GM23338 (cell line): ENCODE measurements at places on chromosomes 7 and 10.
A peak's percentile ranks its signal among the peaks of the same experiment; 100 is the strongest.

GRCh38 chr10:25159591-25159990 lies 15.2 kb upstream of the GPR158 start:
- no peak for DNase-seq

- peak; percentile 56 for DNase-seq
Measured at GRCh38 chr7:140297192-140297591, 101.1 kb downstream of the SLC37A3 start.

GRCh38 chr10:128247576-128247975 lies 121.4 kb upstream of the MKI67 start:
- DNase-seq = no peak

DNA sequence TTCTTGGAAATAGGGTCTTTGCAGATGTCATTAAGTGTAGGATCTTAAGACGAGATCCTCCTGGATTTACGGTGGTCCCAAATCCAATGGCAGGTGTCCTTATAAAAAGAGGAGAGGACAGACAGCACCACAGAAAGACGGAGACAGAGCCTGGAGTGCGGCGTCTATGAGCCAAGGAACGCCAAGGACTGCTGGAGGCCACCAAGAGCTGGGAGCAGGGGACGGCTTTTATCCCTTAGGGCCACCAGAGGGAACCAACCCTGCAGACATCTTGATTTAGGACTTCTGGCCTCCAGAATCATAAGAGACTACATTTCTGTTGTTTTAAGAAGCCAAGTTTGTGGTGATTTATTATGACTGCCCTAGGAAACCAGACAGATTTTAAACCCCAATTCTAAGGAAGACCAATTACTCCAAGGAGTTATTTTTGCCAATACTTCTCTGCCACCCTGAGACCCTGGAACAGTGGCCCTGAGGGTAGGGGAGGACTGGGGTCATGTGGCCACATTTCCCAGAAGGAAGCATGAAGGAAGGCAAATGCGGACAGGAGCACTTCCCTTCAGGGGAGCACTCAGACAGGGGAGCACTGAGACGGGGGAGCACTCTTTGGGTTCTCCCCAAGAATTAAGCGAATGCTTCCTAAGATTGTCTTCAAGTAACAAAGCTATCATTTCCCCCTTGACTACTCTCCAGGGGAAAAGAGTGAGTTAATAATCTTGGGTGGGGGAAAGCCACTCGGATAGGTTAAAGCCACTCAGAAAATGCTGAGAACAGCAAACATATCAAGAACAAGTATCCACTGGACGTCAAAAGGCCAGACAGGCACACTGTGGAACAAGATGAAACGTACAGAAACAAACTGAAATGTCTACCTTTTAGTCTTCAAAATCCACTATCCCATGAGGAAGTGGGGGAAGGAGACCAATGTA lies 67.5 kb downstream of the CHST15 start:
- peak; percentile 25 for DNase-seq

DNA sequence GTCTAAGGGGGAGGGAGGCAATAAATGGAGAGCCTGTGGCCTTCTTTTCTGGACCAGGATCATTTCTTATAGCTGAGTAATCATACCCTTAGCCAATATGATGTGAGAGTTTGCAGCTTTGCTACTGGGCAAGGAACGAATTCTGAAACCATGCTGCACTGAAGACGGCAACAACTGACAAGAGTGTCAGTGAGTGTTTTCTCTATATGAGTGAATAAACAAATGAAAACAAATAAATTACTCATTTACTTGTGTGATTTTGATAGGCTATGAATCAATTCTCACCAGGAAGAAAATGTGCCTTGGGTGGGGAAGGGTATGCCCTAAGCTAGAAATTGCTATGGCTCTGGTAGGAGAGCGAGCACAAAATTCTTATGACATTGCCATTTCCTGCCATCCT lies 79.4 kb upstream of the LRRN3 start:
- no peak for DNase-seq

GRCh38 chr10:104139221-104139620 lies 17.2 kb downstream of the SFR1 start:
- DNase-seq = peak; percentile 48

- no peak for DNase-seq
Measured at GRCh38 chr10:23200997-23201652, 9.0 kb downstream of the PTF1A start.

GRCh38 chr10:32180390-32181280 lies 124.4 kb upstream of the KIF5B start:
- no peak for DNase-seq

DNA sequence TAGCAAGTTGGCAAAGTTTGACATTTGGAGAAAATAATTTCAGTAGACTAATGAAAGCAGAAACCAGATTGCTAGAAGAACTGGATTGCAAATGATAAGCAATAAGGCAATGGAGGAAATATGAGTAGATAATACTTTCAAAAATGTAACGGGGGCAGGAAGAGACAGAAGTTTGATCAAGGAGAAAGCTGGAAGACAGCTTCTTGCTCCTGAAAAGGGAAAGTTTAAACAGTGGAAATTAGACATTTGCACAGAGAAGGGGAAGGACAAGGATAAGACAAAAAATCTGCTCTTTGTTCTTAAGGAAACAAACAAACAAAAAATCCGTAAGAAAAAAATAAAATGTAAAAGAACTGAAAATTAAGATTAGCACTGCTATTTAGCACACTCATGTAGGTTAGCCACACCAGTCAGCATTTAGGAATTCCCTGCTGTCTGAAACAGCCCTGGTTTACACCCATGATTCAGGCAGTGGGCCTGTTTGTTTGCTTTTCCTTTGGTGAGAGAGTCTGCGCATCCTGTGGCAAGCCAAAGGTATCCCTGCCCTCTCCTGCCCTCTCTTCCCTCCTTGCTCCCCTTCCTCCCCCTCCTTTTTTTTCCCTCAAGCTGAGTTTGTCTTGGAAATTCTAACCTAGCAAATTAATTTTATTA lies 104.3 kb upstream of the CAV2 start:
- DNase-seq = no peak

DNA sequence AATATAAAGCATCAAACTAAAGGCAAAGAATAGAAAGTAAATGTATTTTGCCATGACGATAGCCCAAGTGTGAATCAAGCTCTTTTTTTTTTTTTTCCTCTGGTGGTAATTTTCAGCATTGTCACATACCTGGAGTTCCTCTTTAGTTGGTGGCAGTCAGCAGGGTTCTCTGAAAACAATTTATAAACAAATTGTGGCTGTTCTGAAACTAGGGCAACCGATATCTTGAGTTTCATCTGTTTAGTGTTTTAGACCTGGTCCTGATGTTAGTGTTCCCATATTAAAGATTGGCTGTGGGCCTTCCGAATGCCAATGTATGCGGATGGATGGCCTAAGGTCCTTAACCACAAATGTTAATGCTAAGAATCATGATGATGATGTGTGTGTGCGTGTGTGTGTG lies 713.1 kb downstream of the GATA3 start:
- peak; percentile 22 for DNase-seq

GRCh38 chr10:132586739-132587138 lies 49.2 kb downstream of the INPP5A start:
- DNase-seq = no peak

DNA sequence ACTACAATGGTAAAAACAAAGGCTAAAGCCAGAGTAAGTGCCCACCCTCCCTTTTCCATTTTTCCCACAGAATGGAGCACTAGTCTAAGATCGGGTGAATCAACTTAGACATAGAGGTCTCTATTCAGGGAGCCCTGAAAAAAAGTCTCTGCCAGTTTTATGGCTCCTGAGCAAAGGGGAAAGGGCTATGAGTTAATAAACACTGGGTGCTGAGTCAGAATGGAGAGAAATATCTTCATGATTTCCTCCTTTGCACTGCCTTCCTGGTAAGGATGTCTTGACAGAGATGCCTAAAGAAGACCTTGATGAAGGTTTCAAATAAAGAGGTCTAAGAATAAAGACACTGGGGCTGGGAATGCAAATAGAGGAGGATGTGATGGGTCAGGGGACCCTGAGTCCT lies 607.4 kb upstream of the MBL2 start:
- DNase-seq = no peak

DNA sequence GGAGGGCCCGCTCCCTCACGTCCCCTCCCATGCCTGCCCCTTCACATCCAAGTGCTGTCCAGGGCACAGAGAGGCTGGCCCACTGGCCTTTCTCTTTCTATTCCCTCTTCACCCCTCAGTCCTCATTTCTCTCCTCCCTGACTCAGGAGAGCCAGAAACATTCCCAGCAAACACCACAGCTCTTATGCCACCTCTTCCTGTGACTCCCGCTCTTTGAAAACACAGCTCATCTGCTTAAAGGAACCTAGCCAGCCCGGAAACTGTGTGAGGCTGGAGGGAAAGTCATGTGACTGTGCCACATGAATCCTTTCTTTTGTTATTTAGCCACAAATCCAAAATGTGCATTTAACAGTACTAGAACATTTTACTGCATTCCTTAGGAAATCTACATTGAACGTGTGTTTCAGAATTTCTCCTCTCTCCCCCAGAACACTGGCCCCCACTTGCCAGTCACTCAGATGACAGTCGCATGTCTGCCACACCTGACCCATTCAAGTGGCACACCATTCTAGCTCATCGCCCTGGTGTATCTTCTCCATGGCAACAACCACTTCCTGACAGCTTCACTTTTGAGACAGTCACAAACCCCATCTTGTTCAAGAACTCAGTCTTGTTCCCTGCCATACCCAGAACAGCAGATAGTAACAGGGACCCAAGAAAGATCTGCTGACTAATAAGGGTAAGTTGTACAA lies 42.8 kb downstream of the GRB10 start:
- DNase-seq = peak; percentile 39

- no peak for DNase-seq
Measured at GRCh38 chr7:158004123-158004490, 583.5 kb downstream of the PTPRN2 start.

DNA sequence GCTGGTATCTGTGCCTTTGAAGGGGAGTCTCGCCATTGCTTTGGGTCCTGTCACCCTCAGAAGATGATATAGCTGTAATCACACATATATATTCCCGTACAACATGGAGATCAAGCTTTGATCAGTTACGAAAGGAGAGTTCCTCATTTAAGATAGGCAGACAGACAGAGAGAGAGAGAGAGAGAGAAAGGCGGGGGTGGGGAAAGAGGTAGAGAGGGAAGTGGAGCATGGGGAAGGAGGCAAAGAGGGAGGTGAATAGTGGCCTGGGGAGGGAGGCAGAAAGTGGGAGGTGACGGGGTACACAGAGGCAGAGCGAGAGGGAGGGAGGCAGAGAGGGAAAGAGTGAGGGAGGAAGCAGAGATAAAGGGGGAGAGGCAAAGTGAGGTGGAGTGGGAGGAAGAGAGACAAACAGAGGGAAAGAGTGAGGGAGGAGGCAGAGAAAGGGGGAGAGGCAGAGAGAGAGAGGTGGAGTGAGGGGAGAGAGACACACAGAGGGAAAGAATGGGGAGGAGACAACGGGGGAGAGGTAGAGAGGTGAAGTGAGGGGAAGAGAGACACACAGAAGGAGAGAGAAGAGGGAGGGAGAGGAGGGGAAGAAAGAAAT lies 44.6 kb upstream of the C1QL3 start:
- DNase-seq = peak; percentile 9

DNA sequence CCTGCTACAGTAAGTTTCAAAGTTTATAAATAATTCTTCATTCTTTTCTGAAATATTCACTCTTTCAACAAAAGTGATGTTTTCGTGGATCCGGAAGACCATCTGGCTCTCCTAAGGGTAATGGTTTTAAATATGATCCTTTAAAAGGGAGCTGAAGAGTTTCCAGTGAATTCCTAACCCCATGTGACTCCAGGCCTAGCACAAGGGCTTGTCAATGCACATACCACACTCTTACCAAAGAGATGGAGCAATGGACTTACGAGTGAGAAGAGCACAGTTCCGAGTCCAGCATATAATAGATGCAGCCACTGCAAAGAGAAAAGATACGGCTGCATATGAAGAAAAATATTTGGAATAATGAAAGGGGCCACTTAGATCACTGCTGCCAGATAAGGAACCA lies 32.1 kb upstream of the GATAD1 start:
- DNase-seq = no peak

- no peak for DNase-seq
Measured at GRCh38 chr7:124059375-124059774, 26.5 kb upstream of the TMEM229A start.

- no peak for DNase-seq
Measured at GRCh38 chr7:135091717-135092116, 56.2 kb upstream of the TMEM140 start.

DNA sequence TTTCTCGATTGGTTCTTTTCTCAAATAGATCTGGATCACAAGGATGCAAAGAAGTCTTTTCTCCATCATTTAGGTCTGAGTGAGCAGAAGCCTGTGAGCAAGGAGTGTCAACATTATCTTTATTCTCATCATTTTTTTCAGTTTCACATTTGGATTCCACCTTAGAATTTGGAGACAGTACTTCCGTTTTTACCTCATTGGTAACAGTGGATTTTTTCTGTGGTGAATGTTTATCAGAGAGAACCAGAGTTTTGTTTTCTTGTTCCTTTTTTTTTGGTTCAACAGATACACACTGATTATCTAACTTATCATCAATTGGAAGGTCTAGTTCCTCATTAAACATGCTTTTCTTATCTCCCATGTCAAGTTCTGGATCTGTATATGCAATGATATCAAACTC lies 151.3 kb downstream of the GALNT11 start:
- DNase-seq = no peak

DNA sequence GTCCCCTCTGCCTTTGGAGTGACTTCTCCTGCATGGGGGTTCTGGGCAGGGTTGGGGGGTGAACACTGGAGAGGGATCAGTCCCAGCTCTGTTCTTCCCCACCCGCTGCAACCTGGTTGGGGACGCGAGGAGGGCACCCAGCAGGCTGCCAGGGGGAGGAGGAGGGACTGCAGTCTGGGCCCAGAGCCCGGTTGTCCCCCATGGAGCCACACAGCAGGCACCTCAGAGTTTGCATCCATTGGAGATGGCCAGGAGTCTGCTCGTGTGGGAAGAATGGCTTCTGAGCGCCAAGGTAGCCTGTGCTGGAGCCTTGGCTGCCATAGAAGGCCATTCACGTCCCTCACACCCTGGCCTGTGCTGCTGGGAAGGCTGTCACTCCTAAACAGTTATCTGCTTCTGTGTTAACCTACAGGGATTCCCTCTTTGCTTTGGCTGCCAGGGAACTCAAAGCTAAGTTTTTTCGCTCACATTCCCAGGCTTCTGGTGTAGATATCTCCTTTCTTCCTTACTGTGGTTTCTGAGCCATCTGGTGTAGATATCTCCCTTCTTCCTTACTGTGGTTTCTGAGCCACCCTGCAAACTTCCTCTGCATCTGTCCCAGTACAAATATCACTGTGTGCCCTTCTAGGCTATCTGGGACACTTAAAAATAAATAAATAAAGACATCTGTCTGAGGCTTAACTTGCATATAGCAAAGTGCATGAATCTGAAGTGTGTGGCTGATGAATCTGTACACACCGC lies 133.7 kb downstream of the LHPP start:
- DNase-seq = no peak

DNA sequence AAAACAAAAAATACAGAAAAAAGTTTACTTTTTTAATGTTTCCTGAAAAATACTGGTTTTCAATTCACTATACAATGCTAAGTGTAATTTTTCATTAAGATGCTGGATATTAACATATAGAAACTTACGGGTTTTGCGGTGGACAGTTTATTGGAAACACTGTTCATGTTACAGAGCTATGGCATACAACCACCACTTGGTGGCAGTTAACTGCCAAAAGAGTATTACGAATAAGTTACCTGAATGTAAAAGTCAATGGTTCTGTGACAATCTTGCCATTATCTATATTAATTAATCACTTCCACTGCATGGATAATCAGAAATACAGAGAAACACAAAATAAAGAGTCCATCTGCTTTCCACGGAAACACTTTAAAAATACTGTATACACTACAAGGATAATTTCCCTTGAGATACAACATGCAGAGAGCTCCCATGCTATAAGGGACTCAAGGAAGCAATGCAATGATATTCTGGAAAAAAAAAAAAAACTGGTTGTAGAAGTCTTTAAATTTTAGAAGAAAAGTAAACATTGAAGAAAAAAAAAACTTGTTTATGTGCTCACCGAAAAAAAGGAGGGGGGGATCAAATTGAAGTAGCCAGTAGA lies 97.0 kb downstream of the TPK1 start:
- DNase-seq = peak; percentile 45
